Stimulated activated CD8-positive, alpha-beta memory T cell treated with anti-CD3 and anti-CD28 coated beads, Interleukin-7, amount 100 ng/mL, for 24 hours (primary cell): ENCODE measurements at places on chromosomes 13 and 19.

DNA sequence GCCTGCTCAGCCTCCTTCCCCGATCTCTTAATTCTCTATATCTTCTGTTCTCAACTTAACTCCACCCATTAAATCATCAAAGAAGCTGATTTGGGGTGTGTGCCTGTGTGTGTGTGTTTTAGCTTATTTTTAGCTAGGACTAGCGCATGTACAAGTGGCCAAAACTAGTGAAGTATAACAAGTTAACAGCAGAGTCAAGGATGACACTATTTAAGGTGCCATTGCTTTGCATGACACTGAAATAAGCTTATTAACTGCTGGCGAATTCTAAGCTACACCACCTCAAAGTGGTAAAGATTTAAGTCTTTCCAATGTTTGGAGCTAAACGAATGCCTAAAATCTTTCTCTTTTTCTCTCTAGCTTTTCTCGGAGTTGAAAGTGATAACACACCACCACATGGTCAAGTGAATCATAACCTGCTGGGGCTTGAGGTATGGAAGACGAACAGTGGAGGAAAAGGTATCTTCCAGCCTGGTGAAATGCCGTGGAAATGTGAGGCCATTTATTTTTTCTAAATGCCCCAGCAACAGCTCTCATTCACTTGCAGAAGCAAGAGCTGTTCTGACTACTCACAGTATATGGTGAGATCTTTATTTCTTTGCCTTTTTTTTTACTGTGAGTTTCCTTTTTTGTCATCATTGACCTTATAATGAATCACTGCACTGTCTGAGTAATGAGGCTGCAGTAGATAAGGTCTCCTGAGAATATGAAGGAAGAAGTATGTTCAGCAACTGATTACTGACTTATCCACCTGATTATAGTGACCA, 570.3 kb downstream of the PCDH9 start:
- no peak for DNase-seq

- DNase-seq: no peak
Measured at GRCh38 chr13:84985860-84986259, 813.4 kb downstream of the SLITRK6 start.

GRCh38 chr19:18894254-18895037, 1.5 kb downstream of the CERS1 start:
- DNase-seq: no peak

- DNase-seq: no peak
Measured at GRCh38 chr19:35294859-35295791, 3.2 kb downstream of the MAG start.

GRCh38 chr19:6259312-6259861, 20.4 kb downstream of the MLLT1 start:
- no peak for DNase-seq

GRCh38 chr13:111393221-111393790, 72.9 kb downstream of the TEX29 start:
- no peak for DNase-seq

GRCh38 chr13:99228737-99229691, 28.4 kb downstream of the UBAC2 start:
- DNase-seq: no peak

GRCh38 chr13:33490461-33491327, 205.1 kb upstream of the STARD13 start:
- no peak for DNase-seq

DNA sequence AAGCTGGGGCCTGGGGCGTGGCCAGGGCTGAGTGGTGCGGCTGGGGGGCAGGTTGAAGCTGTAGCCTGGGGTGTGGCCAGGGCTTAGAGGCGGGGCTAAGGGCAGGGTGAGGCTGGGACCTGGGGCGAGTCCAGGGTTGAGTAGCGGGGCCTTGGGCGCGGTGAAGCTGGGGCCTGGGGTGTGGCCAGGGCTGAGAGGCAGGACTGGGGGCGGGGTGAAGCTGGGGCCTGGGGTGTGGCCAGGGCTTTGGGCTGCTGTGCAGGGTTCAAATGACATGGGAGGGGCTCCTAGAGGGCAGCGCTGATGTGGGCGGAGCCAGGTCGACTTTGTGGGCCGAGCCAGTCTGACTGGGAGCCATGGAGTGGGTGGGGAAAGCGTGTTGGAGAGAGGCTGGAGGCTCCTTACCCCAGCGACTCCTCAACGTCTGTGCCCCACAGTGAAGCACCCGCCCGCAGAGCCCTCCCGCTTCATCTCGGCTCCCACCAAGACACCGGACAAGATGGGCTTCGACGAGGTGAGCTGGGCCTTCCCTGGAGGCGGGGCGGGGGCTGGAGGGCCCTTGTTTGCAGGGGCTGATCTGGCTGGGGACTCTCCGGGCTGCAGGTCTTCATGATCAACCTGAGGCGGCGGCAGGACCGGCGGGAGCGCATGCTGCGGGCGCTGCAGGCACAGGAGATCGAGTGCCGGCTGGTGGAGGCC, 21.5 kb downstream of the COLGALT1 start:
- no peak for DNase-seq

GRCh38 chr13:48398450-48399095, 14.3 kb downstream of the LPAR6 start:
- DNase-seq: no peak

- no peak for DNase-seq
Measured at GRCh38 chr19:11261971-11262839, at the start of gene DOCK6. Gene DOCK6, minus strand, starts transcription at chr19:11262524. Its CDS starts 84 bp downstream, at chr19:11262440.

- DNase-seq: no peak
Measured at GRCh38 chr13:70714993-70715392, 606.7 kb upstream of the KLHL1 start.

- no peak for DNase-seq
Measured at GRCh38 chr13:76813000-76813691, 73.1 kb downstream of the KCTD12 start.

- no peak for DNase-seq
Measured at GRCh38 chr19:3406571-3407111, 40.3 kb downstream of the NFIC start.

DNA sequence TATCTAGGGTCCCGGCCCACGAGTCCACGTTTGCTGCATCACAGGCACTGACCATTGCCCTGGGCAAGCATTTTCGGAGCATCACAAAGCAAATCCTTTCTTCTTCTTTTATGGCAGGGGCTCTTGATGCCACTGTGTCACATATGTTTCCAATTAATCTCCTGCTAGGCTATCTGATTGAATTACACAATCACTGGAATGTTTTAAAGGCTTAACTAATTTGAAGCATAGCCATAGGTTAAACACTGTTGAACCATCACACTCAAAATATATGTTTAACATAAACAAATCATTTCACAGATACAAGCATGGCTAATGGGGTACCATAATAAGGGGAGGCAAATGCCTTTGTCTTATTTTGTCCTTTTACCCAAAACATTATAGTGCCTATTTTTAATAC, 338.3 kb downstream of the POU4F1 start:
- no peak for DNase-seq

- no peak for DNase-seq
Measured at GRCh38 chr19:42284066-42284501, 15.0 kb downstream of the CIC start.

DNA sequence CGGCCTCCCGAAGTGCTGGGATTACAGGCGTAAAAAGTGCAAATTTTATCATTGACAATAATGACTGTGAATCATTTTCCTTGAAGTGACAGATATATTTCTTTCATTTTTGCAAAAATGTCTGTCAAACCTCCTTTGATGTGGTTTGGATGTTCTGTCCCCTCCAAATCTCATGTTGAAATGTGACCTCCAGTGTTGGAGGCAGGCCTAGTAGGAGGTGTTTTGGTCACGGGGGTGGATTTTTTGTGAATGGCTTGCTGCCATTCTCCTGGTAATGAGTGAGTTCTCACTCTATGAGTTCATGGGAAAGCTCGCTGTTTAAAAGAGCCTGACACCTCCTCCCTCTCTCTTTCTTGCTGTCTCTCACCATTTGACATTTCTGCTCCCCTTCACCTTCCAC, 5.5 kb upstream of the SLC1A6 start:
- no peak for DNase-seq

DNA sequence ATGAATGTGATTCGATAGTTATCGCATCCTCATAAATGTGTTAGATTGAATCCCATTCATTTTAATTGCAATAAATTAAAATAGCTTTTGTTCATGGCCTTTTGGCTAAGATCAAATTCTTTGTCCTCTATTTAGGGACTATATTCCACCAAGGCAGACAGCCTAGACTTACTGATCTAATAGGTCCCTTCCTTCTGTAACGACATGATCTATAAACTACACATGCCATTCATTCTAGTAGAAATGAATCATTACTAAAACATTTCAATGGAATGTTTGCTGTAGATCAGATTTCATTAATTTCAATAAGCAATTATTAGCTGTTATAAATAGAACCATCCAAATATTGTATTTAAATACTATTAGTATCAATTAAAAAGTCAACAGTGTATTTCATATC, 526.6 kb upstream of the KLHL1 start:
- no peak for DNase-seq

DNA sequence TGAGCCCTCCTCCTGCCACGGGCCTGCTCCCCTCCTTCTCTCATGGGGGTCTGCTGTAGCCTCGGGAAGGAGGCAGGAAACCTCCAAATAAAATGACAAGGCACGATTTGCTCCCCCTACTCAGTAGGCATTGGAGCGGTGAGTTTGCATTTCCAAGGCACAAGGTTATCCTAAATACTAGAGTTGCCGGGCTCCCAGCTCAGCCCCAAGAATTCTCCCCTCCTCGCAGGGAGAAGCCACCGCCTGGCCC, 1.5 kb downstream of the CEBPA start:
- no peak for DNase-seq

GRCh38 chr19:4914736-4915501, 5.6 kb downstream of the UHRF1 start:
- peak; percentile 49 for DNase-seq

GRCh38 chr13:66532146-66532545, 698.0 kb downstream of the PCDH9 start:
- no peak for DNase-seq

- no peak for DNase-seq
Measured at GRCh38 chr19:5254543-5254942, 86.1 kb downstream of the PTPRS start.
